ENCODE measurements at places on chromosomes 1 and 21. TPM values are rescaled to one million over a fixed set of nuclear protein-coding genes. Genes with fewer than 3 reads are reported as not detected.

DNA sequence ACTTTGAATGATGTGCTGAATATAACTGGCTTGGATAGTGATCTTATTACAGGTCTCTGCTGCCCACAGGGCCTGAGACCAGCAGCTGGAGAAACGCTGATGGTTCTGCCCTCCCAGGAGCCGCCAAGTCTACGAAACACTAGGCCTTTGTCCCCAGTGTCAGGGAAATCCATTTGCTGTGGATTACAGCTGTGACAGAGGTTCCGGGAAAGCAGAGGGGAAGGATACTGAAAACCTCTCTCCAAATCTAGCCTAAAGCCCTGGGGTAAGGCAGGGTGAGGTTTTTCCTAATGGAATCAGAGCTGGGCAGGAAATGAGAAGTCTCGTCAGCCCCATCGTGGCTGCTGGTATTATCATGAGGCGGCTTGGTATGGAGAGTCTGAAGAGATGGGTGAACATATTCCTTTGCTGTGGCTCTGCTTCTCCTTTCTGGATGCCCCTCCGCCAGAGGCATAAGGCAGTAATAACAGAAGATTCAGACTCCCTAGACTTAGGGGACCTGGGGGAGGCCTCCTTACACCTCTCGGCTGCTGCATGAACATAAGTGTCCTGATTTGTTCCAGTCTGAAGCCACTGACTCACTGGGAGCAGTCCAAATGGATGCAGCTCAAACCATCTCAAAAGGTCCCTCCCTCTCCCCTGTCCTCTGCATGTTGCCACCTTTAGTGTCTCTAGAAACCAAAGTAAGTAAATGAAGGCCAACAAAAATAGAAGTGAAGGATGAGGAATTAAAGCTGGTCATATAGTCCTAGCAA is 48.1 kb downstream of the PHC2 start:
- no peaks in the 10 kb centered on the region for H3K36me3 ChIP-seq
- H3K4me3 ChIP-seq: no peak overlapping the region
- peaks cover 35% of the 10 kb centered on the region for H3K27me3 ChIP-seq
- no peak for DNase-seq

- peaks cover 5% of the 10 kb centered on the region for H3K36me3 ChIP-seq
- no peak overlapping the region for H3K4me3 ChIP-seq
- DNase-seq: no peak
- H3K27me3 ChIP-seq: no peaks in the 10 kb centered on the region
These were observed 28.1 kb upstream of the PPP2R5A start for GRCh38 chr1:212257157-212257556.

Gene EFNA3
- 3.0 TPM for total RNA-seq

Gene S100A7
- not detected for total RNA-seq

All from activated T-helper 1 cell treated with anti-CD3 and anti-CD28 coated beads, Interleukin-12 subunit alpha, Interleukin-12 subunit beta, Interleukin-2, Interleukin-4 antibody, amounts not matched to agents 30 ng/mL and 10 ng/mL and 1 ng/mL, durations not matched to agents 14 hours and 24 hours and 36 hours (primary cell).